ENCODE measurements at places on chromosomes 6 and 20. TPM values are rescaled to one million over a fixed set of nuclear protein-coding genes. Genes with fewer than 3 reads are reported as not detected.

Gene FOXQ1
- total RNA-seq, result 0.82 TPM

DNA sequence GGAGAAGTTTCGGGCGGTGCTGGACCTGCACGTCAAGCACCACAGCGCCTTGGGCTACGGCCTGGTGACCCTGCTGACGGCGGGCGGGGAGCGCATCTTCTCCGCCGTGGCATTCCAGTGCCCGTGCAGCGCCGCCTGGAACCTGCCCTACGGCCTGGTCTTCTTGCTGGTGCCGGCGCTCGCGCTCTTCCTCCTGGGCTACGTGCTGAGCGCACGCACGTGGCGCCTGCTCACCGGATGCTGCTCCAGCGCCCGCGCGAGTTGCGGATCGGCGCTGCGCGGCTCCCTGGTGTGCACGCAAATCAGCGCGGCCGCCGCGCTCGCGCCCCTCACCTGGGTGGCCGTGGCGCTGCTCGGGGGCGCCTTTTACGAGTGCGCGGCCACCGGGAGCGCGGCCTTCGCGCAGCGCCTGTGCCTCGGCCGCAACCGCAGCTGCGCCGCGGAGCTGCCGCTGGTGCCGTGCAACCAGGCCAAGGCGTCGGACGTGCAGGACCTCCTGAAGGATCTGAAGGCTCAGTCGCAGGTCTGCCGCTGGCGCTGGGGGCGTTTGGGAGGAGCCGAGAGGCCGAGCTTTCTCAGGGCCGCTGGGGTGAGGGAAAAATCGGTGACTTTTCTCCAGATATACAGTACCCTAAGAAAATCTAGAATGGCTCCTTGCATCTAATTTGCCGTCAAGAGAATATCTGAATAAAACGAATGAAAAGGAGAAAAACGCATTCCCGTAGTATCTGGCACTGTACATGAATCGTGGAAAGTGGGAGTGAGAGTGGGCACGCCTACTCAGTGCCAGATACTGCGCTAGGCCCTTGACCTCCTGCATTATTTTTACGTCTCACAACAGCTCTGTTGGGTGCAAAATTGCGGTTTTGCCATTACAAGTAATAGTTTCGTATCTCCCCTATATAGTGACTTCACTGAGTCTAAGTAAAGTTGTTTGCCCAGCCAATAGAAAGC lies 1.0 kb downstream of the CALHM6 start:
- DNase-seq, result peak; percentile 32
- H3K27me3 ChIP-seq, result peaks cover 23% of the 10 kb centered on the region
- peak overlapping the region; percentile 21 for H3K27ac ChIP-seq
- no peaks in the 10 kb centered on the region for H3K36me3 ChIP-seq

- H3K27ac ChIP-seq, result no peak overlapping the region
- no peak for DNase-seq
- no peaks in the 10 kb centered on the region for H3K4me1 ChIP-seq
Observed at GRCh38 chr6:149913540-149914240, 9.2 kb downstream of the RAET1G start.

- no peak overlapping the region for H3K4me3 ChIP-seq
- H3K4me1 ChIP-seq, result no peaks in the 10 kb centered on the region
- DNase-seq, result no peak
- no peaks in the 10 kb centered on the region for H3K36me3 ChIP-seq
- no peak overlapping the region for H3K27ac ChIP-seq
Observed at GRCh38 chr6:18076231-18076630, 46.2 kb downstream of the NHLRC1 start.

Gene PLAGL2
- total RNA-seq, result 17.7 TPM

Gene CST4
- total RNA-seq, result not detected

- no peaks in the 10 kb centered on the region for H3K27me3 ChIP-seq
- peaks cover 4% of the 10 kb centered on the region for H3K4me1 ChIP-seq
Observed at GRCh38 chr6:32154514-32155161, 697 bp downstream of the PPT2 start.

DNA sequence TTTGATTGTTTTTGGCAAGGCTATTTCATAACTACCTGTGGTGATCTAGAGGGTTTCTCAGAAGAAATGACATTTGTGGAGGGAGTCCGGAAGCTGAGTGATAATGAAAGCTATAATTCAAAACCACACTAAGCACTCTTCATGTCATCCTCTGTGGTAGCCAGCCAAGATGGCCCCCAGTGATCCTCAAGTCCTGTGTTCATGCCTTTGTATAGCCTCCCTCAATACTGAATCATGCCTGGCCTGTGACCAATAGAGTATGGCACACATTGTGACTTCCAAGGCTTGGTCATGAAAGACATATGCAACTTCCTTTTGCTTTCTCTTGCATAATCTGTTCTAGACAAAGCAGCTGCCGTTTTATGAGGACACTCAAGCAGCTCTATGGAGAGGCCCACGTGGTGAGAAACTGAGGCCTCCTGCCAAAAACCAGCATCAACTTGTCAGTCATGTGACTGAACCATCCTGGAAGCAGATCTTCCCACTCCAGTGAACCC lies 12.8 kb upstream of the DNAAF9 start:
- no peak overlapping the region for H3K4me3 ChIP-seq
- no peak overlapping the region for H3K27ac ChIP-seq
- H3K36me3 ChIP-seq, result no peaks in the 10 kb centered on the region
- DNase-seq, result peak; percentile 28
- H3K27me3 ChIP-seq, result no peaks in the 10 kb centered on the region

Gene MRPL18
- total RNA-seq, result 112 TPM

DNA sequence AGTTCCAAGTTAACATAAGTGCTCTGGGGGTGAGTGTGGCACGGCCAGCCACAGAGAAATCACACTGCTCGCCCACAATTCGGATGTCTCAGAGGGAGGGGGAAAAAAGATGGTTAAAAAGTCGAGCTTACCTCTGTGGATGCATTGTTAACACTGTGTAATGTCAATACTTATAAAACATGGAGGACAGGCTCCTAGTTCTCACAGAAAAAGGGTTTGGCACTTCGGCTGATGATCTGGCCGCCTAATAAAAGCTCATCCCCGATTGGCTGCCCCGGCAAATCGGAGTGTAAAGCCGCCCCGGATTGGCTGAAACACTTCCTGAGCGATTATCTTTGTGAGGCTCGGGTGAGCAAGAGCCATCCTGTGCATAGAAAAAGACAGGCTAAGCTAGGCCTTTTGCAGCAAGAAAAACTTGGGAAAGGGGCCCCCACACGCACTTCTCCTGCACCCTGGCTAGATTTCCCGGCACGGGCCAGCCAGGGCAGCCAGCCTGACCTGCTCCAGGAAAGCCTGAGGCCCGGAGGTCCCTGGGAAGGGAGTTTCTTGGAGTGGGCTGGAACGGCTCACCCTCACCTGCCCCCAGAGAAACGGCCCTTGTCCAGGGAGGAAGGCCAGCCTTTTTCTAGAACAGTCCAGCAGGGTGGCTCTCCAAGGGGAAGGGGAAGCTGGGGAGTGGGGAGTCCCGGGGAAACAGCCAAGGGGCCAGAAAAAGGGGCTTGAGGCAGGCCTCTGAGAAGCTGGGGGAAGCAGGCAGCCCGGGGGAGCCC lies at the start of gene ZMYND8:
ZMYND8 (minus strand) TSS at position 174 of the 770 bp plus-strand sequence; CDS start at position 145, 29 bp downstream.
- peak within 1 kb of the TSS; percentile 99 for H3K27ac ChIP-seq
- peak; percentile 97 for DNase-seq
- peak within 1 kb of the TSS; percentile 6 for H3K4me3 ChIP-seq
- peaks cover 55% of the 10 kb centered on the region for H3K4me1 ChIP-seq

DNA sequence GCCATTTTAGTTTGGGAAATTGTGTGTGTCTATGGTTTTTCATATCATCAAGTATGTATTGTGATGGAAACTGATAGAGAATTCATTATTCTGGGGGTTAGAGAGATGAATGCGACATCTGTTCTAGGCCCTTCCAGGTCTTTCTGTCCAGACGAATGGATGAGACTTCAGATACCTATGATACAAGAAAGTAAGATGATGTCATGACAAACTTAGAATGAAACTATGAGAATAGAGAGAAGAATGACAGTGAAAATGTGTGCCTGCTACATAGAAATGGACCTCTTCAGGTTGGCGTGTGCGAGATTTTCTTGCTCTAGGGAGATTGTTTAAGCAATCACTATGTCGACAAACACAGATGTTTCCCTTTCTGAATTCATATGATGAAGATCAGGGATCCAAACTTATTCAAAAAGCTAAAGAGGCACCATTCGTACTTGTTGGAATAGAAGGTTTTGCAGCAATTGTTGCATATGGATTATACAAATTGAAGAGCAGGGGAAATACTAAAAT lies 76.1 kb downstream of the SCAND1 start:
- H3K27me3 ChIP-seq, result no peaks in the 10 kb centered on the region
- no peaks in the 10 kb centered on the region for H3K4me1 ChIP-seq
- no peaks in the 10 kb centered on the region for H3K36me3 ChIP-seq
- H3K4me3 ChIP-seq, result no peak overlapping the region
- H3K27ac ChIP-seq, result no peak overlapping the region
- no peak for DNase-seq

DNA sequence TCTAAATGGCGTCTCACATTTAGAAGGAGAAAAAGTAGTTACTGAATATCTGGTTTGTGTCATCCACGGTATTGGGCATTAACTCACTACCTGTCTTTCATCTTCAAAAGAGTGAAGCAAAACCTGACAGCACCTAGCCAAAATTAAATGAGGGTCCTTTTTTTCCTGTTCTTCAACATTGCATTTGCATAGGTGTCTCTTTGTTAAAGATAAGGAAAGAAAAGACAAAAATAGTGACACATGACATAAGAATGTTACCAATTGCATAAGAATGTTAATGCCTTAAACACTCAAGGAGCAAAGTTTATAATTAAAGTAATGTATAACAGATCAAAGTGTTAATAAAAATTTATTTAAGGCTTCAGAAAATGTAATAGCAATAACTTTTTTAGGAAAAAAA lies 61.4 kb upstream of the MANEA start:
- H3K27me3 ChIP-seq, result no peaks in the 10 kb centered on the region
- no peaks in the 10 kb centered on the region for H3K4me1 ChIP-seq
- H3K36me3 ChIP-seq, result no peaks in the 10 kb centered on the region
- no peak overlapping the region for H3K27ac ChIP-seq

GRCh38 chr6:41694815-41695526 lies 40.4 kb downstream of the TFEB start:
- no peaks in the 10 kb centered on the region for H3K4me1 ChIP-seq
- H3K4me3 ChIP-seq, result no peak overlapping the region
- no peaks in the 10 kb centered on the region for H3K36me3 ChIP-seq
- H3K27ac ChIP-seq, result no peak overlapping the region
- no peaks in the 10 kb centered on the region for H3K27me3 ChIP-seq

DNA sequence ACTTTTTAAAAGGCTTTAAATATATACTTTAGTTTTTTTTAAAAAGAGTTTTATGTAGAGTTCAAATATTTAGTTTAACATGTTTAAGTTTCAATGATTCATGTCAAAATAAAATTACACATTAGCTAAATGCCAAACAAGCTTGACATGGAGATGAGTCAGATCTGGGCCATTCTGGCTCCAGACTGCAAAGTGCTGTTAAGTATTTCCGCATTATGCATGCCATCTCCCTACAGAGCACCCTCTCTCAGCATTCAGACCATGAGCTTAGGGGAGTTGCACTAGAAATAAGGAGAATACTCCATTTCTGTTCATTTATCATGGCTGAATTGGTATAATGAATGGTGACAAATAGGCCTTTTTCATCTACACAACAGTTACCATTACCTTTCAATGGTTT lies 21.5 kb upstream of the HS3ST5 start:
- H3K27me3 ChIP-seq, result no peaks in the 10 kb centered on the region
- H3K36me3 ChIP-seq, result no peaks in the 10 kb centered on the region
- no peaks in the 10 kb centered on the region for H3K4me1 ChIP-seq
- H3K27ac ChIP-seq, result no peak overlapping the region
- no peak overlapping the region for H3K4me3 ChIP-seq

Gene CCN2
- 19.4 TPM for total RNA-seq

Gene ENPP5
- 3.6 TPM for total RNA-seq

Gene FERMT1
- total RNA-seq, result 68.8 TPM

- H3K27me3 ChIP-seq, result no peaks in the 10 kb centered on the region
- peak overlapping the region; percentile 62 for H3K4me3 ChIP-seq
- no peak for DNase-seq
- H3K36me3 ChIP-seq, result no peaks in the 10 kb centered on the region
Observed at GRCh38 chr6:3162067-3162497, 4.7 kb upstream of the TUBB2A start.

Gene TINAG
- 25.1 TPM for total RNA-seq

DNA sequence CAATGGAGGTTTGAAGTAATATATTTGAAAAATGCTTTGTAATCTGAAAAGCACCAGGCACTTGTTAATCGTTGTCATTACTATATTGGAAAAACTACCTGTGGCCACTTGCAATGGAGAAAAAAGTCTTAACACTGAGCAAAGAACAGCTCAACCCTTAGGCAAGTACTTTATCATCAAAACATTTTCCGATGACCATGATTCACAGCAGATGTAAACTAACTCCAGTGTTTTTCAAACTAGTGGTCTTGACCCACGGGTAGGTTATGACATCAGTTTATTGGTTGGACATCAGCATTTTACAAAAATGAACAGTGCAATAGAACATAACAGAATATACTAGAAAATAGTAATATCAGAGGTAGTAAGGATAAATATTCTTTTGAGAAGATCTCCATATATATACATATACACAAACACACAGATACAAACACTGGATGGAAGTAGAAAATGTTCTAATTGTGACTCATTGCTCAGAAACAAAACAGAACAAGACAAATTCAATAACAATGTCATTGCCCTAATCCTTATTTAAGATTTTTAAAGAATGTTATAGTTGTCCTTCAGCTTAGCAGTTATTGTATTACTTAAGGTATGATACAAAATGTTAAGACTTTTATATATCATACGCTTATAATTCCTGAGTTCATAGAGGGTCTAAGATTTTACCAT lies 123.0 kb downstream of the PLCB1 start:
- no peak overlapping the region for H3K4me3 ChIP-seq
- H3K4me1 ChIP-seq, result no peaks in the 10 kb centered on the region
- no peak for DNase-seq
- H3K27ac ChIP-seq, result no peak overlapping the region

DNA sequence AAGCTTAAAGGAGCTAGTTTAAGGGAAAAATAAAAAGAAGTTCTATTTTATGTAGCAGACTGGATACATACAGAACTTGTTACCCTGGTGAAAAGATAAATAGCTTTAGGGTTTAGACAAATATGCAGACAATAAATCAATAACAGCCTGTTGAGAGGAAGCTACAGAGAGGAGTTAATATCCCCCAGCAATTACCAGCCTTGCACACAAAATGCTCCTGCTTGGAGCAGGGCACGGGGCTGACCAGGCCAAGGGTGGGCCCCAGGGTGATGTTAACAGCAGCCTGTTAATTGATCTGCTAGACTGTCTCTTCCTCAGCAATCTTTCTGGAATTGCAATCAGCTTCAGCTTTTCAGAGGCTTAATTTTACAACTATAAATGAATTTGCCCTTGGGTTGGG lies 125.1 kb upstream of the SOX4 start:
- H3K4me1 ChIP-seq, result no peaks in the 10 kb centered on the region
- H3K36me3 ChIP-seq, result no peaks in the 10 kb centered on the region
- no peak overlapping the region for H3K4me3 ChIP-seq
- no peaks in the 10 kb centered on the region for H3K27me3 ChIP-seq
- H3K27ac ChIP-seq, result no peak overlapping the region

Gene MTHFD1L
- total RNA-seq, result 9.2 TPM

DNA sequence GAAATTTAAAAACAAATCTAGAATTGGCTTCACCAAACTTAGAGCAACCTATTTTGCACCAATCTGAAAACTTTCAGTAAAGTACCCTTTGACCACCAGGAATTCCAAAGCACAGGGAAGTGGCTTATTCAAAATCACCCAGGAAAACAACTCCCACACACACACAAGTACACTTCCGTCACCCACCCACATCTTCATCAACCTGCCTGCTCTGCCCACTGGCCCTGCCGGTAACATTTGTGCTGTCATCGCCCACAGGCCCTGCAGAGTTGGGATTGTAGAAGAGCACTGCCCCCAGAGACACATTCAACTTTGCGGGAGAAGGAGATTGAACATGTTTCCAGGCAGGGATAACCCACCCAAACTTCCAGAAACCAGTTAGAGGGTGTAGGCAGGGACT lies 19.3 kb upstream of the SCML4 start:
- DNase-seq, result no peak
- no peak overlapping the region for H3K4me3 ChIP-seq
- H3K27ac ChIP-seq, result no peak overlapping the region
- no peaks in the 10 kb centered on the region for H3K27me3 ChIP-seq

GRCh38 chr6:70518723-70519122 lies 48.0 kb upstream of the SDHAF4 start:
- no peak overlapping the region for H3K4me3 ChIP-seq
- H3K4me1 ChIP-seq, result no peaks in the 10 kb centered on the region

Data from colonic mucosa (tissue), 4 donors.